Kidney epithelial cell (primary cell): ENCODE measurements at places on chromosomes 4 and X. TPM values are rescaled to one million over a fixed set of nuclear protein-coding genes. Genes with fewer than 3 reads are reported as not detected.

DNA sequence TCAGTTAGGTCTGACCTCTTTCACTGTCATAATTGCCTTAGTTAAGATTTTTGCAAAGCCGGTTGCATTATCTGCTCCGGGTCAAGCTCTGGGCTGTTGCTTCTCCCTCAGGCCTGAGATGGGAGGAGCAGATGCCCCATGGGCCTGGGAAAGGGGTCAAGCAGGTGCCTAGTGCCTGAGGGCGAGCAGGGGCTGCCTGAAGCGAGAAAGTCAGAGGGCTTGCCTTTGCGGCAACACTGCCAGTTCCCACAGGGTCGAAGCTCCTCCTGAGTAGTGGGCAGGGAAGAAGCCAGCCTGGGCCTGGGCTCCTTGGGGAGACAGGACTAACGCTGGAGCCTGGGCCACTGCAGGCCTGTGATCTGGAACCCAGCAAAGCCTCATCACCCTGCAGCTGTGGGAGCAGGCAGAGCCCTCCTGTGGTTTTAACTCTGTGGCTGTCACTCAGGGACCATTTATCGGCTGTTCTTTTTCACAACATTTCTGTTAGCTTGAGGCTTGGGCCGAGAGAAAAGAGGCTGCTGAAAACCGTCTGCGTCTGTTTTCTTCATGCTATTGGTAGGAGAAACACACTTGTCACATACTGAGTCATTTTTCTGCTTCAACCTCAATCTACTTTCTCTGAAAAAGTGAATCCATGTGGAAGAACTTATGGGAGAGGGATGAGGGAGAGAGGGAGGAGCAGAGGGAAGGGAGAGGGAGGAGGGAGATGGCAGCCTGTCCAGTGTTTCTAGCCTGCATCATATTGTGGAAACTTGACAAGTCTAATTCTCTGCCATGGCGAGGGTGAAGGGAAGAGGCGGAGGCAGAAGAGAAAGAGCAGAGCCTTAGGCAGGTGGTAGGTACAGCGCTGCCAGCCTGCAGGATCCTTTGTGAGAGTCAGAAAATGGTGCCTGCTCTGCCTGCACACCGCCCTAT is 68.4 kb downstream of the RHOH start:
- DNase-seq: no peak

DNA sequence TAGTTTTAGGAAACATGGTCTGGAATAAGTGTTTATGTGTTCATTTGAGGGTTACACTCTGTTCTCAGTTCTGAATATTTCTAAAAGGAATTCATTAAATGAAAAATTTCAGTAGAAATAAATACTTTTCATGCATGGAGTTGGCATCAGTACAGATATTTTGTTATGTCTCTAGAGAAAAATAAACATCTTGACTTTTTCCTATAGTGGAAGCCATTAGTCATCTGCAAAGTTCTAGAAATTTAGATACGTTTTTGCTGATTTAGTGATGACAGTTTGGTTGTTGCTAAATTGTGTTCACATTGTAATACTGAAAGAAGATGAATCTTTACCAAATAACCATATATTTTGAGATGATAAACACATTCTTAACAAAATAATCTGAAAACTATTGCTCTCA is 268.2 kb upstream of the TEX13A start:
- no peak for DNase-seq

- no peak for DNase-seq
Measured at GRCh38 chr4:7325541-7325940, 109.2 kb downstream of the PSAPL1 start.

- no peak for DNase-seq
Measured at GRCh38 chrX:132433551-132433950, 55.3 kb downstream of the MBNL3 start.

- DNase-seq: no peak
Measured at GRCh38 chr4:135277068-135277979, 1075.7 kb upstream of the PABPC4L start.

DNA sequence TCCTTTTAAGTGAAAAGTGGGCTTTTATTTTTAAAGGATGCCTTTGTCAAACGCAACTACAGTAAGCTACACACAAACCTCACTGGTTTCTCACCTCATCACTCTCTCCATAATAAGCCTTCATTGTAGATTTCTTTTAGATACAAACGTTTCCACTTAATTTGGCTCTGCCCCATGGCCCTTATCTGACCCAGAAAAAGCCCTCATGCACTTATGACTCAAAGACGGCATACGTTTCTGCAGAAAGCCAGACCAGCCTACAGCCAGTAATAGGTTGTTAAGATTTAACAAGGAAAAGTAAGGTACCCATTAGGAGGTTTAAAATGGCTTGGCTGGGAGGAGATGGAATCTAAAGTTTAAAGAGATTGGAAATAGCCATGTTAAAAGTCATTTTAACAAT is 914.6 kb upstream of the INTU start:
- no peak for DNase-seq

The NAA10 gene
- 139 and 141 TPM in 2 replicates for total RNA-seq

The ARMCX4 gene
- 1.8 and 2.4 TPM in 2 replicates for total RNA-seq

The DCAF12L1 gene
- total RNA-seq: 2.1 and 2.9 TPM in 2 replicates

The ATOH1 gene
- total RNA-seq: not detected in 2 replicates

The TMPRSS11A gene
- not detected in 2 replicates for total RNA-seq

The SULT1B1 gene
- not detected in 2 replicates for total RNA-seq

The SSX4 gene
- total RNA-seq: not detected in 2 replicates

The POU3F4 gene
- total RNA-seq: 0.17 and 0.55 TPM in 2 replicates
